ENCODE measurements at places on chromosomes 5 and 9.

DNA sequence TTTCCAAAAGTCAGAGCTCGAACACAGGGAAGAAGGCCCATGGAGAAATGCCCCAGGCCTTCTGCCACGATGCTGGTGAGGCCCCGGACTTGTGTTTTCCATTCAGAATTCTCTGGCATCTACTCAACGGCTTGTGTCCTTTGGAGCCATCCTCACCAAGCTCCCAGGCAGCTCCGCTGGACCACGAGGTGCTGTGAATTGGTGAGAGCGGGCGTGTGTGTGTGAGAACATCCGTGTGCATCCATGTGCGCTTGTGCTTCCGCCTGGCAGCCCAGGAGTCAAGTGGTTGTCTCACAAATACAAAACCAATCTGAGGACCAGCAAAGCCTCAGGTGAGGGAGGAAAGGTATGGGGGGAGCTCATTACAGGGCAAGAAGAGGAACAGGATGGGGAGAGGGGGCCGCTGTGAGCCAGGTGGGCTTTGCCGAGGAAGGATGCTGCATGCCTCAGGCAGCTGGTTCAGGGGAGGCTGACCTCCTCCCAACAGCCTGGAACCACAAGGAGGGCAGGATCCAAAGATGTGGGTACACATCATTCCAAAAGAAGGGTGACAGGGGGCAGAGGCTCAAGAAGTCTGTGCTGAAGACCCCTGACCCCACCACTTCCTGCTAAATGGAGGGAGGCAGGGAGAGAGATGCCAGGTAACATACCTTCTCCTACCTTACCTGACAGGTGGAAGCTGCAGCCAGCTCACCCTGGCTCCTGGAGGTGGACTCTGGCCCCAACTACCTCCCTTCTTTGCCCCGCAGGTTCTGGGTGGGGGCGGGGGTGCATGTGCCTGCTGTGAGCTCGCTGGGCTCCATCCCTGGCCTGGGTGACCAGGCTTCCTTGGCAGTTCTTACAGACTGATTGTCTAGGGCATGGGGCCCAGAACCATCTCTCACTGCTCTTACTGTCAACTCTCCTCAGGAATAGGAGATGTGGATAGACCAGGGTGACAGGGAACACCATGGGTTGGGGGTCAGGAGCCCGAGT, 196.3 kb downstream of the PAX5 start:
- DNase-seq, result no peak

- DNase-seq, result no peak
These were observed 31.1 kb upstream of the FRMD3 start for GRCh38 chr9:83569326-83569725.

- no peak for DNase-seq
These were observed 16.2 kb upstream of the MEF2C start for GRCh38 chr5:88899096-88899737.

DNA sequence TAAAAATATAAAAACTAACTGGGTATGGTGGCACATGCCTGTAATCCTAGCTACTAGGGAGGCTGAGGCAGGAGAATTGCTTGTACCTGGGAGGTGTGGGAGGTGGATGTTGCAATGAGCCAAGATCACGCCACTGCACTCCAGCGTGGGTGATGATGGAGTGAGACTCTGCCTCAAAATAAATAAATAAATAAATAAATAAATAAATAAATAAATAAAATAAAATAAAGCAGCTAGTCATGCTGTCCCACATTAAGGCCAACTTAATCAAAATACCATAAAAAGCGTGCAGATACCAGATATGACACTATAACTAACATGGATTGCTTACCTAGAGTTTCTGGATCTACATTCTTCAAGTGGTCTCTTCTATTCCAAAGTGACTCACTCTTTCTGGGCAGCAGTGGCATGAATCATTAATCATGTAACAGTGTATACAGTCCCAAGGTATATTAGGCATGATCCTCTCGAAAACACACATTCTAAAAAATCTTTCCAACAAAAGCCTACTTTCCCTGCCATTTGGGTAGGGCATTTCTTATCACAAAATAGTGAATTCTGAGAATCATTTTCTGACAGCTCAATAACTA, 187.1 kb downstream of the ELAVL2 start:
- no peak for DNase-seq

DNA sequence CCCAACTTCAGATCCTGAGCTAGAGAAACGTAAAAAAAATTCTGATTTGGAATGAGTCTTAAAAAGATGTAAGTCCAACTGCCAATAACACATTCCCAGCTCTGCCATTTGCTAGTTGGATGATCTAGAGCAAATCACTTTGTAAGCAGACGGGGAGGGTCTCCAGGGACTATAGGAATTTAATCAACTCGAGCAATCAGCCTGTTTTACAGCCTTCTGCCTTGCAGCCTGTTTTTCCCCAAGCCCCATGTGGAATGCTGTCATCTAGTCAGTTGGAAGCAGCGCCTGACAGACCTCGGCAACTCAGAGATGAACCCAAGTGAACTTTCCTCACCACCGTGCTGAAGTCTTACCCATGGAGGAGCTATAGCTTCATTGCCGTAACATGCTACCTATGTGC, 34.8 kb upstream of the HRH2 start:
- DNase-seq, result no peak

DNA sequence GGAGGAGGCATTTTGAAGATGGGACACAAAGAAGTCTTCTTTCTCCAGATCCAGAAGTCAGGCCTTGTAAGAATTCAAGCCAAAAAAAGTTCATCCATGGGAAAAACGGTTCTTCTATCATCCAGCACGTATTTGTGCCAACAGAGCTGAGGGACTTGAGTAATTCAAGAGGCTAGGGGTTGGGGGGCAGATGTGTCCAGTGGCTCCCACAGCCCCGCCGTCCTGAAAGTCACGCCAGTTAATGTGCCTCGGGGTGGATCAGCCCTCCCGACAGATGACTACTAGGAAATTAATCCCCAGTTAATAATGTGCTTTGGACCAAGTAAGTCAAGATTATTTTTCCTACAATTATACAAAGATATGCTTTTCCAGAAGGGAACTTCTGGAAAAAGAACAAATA, 23.4 kb downstream of the NREP start:
- DNase-seq, result no peak

DNA sequence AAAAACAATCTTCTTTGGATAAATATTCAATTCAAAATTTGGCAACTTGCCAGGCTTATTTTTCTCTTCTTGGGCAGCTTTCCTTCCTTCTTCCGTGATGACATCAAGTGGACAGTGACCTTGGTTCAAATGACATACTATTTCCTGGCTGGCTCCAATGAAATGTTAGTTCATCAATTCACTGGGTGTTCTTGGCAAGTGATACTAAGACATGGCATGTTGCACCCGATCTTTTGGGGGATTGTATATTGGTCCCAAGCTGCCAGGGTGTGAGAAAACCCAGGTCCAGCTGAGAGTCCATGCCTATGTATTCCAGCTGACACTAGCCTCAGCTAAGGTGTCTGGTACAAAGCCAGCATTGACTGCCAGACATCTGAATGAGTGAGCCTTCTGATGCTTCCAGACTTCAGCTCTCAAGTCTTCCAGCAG, 252.9 kb downstream of the MAT2B start:
- DNase-seq, result no peak

- no peak for DNase-seq
These were observed 1.1 kb downstream of the BAG1 start for GRCh38 chr9:33263131-33264002.

GRCh38 chr9:126326228-126327005, at the start of gene MVB12B:
Gene MVB12B, plus strand, starts transcription at chr9:126326829. Its CDS starts 101 bp downstream, at chr9:126326930.
- no peak for DNase-seq

- no peak for DNase-seq
These were observed 64.7 kb upstream of the ABCA1 start for GRCh38 chr9:104992659-104993058.

DNA sequence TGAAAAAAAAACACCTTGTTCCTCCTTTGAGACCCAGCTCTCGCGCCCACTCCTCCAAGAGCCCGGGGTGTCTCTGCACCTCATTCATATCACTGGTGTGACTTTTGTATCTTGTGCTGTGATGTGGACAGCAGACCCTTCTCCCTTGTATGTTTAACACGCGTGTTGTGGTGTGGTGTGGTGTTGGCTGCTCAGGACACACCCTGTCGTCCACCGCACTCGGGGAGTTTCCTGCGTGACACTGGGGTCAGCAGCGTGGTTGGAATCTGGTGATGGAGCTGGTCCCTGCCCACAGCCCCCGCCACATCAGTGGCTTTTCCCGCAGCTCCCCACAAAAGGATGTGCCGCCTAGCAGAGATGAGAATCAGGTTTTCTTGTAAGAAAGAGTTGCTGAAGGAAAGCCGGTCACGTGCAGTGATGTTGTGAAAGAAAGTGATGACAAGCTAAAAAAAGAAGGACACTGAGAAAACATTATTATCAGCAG, 61.5 kb downstream of the TENT4A start:
- DNase-seq, result no peak

GRCh38 chr5:6408627-6409446, 30.5 kb upstream of the MED10 start:
- no peak for DNase-seq

DNA sequence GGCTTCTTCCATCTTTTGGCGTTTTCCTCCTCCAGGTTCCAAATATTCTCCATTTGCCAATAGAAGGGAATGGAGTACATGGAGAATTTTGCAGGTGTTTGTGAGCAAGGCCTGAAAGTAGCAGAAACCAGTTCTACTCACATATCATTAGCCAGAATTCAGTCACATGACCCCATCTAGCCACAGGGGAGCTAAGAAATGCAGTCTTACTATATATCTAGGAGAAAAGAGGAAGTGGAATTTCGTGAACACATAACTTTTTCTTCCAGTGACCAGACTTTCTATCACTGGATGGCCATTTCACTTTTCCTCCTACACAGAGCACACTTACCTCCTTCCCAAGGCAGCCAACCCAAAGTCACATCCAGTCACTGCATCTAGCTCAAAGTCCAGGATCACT, 55.1 kb downstream of the LOX start:
- no peak for DNase-seq

GRCh38 chr5:53480416-53481158, at the start of gene FST:
Gene FST, plus strand, starts transcription at chr5:53480629. Its CDS starts 163 bp downstream, at chr5:53480792.
- DNase-seq, result no peak

DNA sequence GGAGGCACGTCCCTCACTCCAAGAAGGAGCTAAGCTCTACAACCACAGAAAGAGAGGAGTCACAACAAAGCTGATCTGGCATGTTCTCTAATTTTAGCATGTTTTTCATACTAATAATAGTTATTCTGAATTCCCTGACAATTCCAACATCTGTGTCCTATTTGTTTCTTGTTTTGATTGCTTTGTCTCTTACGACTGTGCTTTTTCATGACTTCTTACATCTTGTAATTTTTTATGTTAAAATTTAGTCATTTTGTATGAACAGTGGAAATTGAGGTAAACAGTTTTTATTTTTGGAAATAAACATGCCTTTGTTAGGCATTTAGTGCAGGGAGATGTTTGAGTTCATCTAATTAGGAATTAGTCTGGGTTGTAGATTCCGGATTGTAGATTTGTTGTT, 668.1 kb upstream of the EDIL3 start:
- DNase-seq, result no peak

DNA sequence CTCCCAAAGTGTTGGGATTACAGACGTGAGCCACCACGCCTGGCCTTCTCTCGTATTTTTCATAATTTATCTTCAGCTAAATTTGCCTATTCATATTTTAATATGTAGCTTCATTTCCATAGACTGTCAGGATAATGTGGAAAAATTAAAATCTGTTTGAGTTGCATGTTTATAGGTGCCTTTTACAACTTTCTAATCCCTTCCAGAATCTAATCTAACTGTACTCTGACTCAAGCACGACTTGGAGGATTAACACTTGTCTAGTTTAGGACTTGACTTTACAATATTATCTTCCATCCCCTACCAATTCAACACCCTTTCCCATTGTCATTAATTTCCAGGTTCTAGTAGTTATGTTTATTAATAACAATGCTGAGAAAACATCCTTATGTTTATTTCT, 1761.5 kb downstream of the MAT2B start:
- no peak for DNase-seq

DNA sequence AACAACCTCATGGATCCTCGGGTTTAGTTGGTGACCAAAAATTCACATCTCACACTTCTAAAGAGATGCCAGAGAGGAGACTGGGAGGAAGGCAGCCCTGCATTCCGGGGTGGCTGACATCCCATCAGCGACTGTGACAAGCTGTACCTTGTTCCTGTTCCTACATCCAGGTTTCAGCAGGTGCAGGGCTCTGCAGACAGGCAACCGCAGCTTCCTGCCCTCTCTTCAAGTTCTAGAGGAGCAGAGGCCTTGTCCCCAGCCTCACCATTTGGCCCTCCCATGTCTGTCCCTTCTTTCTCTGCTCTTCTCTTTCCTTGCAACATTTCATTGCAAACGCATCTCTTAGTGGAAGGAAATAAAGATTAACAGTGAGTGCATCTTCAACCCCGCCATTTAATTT, 454.6 kb downstream of the IRX1 start:
- no peak for DNase-seq

GRCh38 chr5:21858441-21858840, 994.7 kb downstream of the CDH12 start:
- no peak for DNase-seq

DNA sequence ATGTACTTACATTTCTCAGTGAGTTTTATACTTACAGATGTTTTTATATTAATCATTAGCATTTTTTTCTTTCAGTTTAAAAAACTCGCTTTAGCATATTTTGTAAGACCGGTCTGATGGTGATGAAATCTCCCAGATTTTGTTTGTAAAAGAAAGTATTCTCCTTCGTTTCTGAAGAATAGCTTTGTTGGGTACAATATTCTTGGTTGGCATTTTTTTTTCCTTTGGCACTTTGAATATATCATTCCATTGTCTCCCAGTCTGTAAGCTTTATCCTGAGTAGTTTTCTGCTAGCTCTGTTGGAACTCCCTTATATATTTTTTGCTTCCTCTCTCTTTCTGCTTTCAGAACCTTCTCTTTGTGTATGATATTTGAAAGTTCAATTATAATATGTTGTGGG, 412.6 kb downstream of the RASEF start:
- DNase-seq, result no peak

DNA sequence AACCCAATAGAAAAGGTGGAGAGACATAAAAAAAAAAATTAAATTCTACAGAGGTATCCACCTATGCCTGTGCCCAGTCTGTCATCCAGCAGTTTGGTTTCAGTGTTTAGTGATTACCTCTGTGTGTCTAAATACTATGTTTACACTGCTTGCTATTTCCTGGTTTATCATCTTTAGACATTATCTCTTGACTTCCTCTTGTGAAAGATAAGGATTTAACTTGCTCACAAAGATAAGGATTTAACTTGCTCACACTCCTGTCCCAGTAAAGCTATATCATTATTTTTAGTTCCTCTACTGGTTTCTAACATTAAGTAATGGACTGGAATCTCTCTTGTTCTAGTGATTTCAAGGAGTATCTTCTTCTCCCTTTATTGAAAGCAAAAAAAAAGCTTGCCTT, 53.9 kb upstream of the ZFR start:
- DNase-seq, result no peak

GRCh38 chr5:31860726-31861433, 221.9 kb downstream of the PDZD2 start:
- no peak for DNase-seq

- DNase-seq, result no peak
These were observed 30.6 kb downstream of the MAP1B start for GRCh38 chr5:72137826-72138409.

DNA sequence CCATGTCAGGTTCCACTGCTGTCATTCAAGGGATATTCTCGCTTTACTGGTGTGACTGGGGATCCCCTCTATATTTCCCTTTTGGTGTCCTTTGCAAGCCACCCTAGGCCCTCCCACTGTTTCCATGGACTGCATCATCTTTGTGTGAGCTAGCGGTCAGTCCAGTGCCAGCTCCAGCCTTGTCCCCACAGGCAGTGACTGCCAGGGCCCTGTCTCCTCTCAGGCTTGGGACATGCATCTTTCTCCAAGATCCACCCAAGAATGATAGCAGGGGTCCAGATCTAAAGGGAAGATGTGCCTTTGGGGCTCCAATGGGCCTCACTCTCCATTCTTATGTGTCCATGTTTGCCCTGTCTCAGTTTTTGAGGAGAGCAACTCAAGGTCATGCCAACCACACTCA, 37.8 kb upstream of the NXNL2 start:
- no peak for DNase-seq
